ENCODE measurements at places on chromosomes 12 and 14.

- DNase-seq: no peak
Observed at GRCh38 chr12:94832780-94833681, 170.5 kb downstream of the NDUFA12 start.

GRCh38 chr12:24919346-24920001 is 29.4 kb downstream of the BCAT1 start:
- no peak for DNase-seq

- DNase-seq: no peak
Observed at GRCh38 chr12:79547735-79548609, 142.8 kb downstream of the PAWR start.

- no peak for DNase-seq
Observed at GRCh38 chr14:23580152-23580926, 1.7 kb upstream of the JPH4 start.

Measured in HS-27A (cell line).